Activated T-cell treated with anti-CD3 and anti-CD28 coated beads for 48 hours (primary cell): ENCODE measurements at places on chromosomes 4 and X.

GRCh38 chr4:168335621-168336020, 17.1 kb upstream of the DDX60 start:
- no peak for DNase-seq

DNA sequence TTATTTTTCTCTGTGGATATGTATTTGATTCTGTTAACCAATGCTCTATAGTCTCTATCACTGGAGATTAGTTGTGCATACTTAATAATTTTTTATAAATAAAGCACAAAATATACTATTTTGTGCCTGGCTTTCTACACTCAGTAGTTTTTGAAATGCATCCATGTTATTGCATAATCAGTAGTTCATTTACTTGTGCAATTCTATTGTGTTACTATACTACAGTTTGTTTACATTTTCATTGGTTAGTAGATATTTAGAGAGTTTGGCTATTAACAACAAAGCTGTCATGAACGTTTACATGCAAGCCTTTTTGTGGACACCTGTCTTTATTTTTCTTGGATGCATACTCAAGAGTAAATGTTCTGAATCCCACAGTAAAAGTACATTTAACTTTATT, 265.0 kb upstream of the FAT4 start:
- DNase-seq: no peak

GRCh38 chr4:88247148-88247547, 37.2 kb downstream of the PPM1K start:
- no peak for DNase-seq

DNA sequence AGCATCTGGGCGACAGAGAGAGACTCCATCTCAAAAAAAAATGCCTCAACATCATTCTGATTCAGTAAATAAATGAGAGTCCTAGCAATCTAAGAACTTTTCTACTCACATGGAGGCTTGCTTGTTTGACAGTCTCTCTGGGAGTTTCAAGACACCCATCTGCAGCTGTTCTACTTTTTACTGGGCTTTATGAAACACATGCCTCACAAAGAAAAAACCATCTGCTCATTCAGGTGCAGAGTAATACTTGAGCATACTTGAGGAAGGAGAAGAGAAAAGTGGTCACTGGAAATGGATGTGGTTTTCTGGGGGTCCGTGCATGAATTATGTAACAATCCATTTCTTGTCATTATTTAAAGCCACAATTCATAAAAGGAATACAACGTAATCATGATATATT, 87.1 kb upstream of the DDX53 start:
- no peak for DNase-seq

DNA sequence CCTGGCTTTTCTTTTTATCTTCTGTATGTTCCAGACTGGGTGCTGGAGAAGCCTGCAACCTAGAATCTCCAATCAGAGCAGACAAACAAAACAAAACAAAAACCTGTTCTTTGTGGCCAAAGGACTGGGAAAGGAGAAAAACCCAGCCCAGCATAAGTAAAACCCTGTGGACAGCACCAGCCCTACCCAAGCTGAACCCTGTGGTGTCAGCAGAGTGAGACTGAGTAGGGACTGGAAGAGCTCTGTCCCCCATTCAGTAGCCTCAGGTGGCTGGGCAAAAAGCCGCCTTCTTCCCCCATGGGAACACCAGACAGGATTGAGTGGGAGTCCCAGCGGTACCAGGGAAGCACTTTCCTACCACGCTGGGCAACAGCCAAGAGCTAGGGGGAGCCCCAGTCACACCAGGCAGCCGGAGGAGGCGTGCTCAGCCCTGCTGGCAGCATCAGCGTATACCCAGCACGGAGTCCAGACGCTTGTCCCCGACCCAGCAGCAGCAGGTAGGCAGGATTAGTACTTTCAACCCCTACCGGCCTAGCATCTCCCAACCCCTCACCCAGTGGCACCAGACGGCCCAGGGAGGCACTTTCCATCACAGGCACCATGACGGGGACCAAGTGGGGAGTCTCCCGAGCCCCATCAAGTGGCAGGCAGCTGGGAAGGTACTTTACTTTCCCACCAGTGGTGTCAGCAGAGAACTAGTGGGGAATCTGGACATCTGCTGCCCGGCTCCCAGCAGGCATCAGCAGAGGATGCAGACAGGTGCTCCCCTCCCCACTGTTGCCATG, 8.6 kb upstream of the JADE3 start:
- peak; percentile 40 for DNase-seq
